ENCODE measurements at places on chromosomes 2 and 18.

- no peak for DNase-seq
Measured at GRCh38 chr2:162769066-162769465, 69.5 kb downstream of the KCNH7 start.

DNA sequence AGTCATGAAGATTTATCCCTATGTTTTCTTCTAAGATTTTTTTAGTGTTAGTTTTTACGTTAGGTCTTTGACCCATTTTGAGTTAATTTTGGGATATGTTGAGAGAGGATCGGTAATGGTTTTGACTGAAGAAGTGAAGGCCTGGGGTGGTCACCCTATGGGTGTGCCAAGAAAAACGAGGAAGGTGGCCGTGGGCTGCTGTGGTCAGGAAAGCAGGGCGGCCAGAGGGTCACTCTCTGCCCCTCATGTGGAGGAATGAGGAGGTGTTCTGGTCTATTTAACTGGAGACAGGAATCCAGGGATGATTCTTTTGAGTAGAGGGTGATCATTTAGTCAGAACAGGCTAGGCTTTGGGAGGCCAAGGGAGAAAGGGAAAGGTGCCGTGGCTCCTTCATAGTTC, 50.7 kb downstream of the MYO7B start:
- DNase-seq = peak; percentile 17

GRCh38 chr2:158214431-158214830, 112.8 kb downstream of the UPP2 start:
- DNase-seq = no peak

DNA sequence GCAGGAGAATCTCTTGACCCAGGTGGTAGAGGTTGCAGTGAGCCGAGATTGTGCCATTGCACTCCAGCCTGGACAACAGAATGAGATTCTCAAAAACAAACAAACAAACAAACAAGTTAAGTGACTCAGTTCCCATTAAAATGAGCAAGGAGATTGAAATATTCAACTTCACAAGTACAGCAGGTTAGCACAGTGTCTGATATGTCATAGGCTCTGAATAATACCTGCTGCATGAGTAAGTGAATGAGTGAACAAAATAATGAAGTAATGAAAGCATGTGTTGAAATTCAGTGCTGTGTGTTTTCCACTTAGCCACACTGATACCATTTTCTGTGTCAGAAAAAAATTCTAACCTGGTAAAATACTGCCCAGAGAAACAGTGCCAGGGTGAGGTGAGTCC, 41.9 kb upstream of the SETBP1 start:
- no peak for DNase-seq

DNA sequence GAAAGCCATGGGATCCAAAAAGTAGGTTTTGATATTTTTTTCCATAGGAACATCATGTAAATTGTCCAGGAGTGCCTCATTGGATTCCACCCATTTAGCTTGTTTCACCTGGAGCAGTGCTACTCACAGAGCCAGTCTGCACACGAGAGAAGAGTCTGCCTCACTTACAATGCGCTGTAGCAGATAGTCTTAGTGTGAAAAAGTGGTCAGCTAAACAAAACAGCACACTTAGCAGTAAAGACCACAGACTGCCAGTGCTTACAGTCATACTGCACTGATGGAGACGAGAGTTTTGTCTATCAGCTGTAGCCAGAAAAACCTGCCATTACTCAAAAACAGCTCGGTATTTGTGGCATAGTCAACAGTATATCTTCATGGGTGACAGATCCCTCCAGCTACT, 113.5 kb upstream of the LDLRAD4 start:
- DNase-seq = no peak

DNA sequence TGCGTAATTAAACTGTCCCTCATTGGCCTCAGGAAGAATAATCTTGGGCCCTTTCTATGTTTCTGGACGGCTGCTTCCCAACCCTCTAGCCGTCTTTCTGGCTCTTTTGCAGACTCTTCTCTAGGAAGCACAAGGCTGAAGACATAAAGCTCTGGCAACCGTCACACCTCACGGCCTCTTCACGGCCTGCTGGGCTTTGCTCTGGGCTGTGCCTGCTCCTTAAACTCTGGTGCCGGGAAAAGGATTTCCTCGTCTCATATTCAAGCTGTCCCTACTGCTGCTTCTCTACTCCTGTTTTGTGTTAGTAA, 36.0 kb upstream of the WIPF1 start:
- no peak for DNase-seq

- no peak for DNase-seq
Measured at GRCh38 chr2:72923833-72924352, 6.6 kb downstream of the EMX1 start.

- DNase-seq = no peak
Measured at GRCh38 chr18:61528961-61529360, 195.7 kb downstream of the CDH20 start.

DNA sequence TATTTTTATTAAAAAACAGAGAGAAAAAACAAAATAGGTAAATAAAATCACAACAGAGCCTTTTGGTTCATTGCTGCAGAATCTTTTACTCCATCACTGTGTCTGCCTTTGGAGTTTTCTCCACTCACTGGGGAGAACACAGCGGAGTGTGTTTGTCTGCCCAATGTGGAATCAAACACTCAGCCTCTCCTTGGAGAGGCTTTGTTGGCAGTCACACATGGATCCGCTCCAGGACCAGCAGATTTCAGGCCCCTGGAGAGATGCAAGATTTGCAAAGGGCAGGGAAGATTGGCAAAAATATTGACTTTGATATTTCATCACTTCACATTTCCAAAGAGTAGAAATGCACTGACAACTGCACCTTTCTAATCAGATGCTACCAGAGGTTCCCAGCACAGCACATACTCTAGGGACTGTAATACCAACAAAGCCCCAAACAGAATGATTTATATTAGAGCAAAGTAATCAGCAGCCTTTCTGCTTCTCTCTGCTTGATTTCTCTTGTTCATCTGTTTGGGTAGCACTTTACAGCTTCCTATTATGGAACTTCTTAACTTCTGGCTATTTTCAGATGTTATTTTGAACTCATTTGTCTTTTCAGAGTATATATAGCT, 1898.8 kb upstream of the PIK3C3 start:
- DNase-seq = no peak

GRCh38 chr2:118309257-118309945, 221.1 kb downstream of the INSIG2 start:
- no peak for DNase-seq

GRCh38 chr2:225670111-225670974, 270.8 kb downstream of the NYAP2 start:
- DNase-seq = no peak

DNA sequence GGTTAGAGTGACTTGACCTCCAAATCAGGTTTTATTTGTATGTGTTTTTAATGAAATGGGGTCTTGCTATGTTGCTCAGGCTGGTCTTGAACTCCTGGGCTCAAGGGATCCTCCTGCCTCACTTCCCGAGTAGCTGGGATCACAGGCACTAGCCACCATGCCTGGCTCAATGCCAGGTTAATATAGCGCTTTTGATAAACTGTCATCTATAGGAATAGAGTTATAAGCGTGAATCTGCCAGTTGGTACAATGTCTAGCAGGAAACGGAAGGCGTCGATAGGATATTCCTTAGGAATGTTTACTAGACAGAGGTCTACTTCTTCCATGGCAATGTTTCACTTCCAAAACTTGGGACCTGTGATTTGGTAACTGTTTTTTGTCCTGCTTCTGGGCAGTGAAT, 25.5 kb downstream of the CLUL1 start:
- DNase-seq = no peak

DNA sequence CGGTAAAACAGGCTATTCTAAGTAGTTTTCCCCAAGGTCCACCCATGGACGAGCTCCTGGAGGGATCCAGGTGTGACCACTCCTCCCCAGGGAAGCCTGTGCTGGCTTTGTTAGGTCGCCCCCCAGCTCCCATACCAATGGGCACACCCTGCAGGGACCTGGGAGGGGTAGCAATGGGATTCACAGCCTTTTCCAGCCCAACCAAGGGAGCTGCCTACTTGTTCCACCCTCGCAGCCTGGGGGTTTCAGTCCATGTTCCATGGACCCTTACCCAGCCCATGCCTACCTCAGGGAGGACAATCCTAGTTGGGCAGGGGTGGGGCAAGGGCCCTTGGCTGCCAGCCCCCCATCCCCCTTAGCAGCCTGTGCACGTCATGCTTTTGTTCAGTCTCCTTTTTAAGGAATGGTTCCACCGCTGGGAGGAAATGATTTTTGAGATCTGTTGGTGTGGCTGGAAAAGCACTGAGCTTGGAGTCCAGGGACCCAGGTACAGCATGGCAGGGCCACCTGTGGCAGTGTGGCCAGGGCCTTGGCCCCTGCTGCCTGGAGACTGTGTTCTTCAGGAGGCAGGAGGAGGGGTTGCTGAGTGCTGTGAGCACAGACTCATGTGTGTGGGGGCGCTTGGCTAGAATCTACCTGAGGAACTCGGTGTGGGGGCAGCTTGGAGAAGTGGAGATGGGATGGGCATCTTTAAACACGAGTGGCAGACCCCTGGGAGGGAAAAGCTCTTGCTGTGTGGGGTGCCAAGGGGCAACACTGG, 166.8 kb downstream of the TWIST2 start:
- no peak for DNase-seq

Data from dorsolateral prefrontal cortex (tissue), 122 donors.